Fibroblast of skin of left biceps (primary cell): ENCODE measurements at places on chromosomes 13 and 19.

DNA sequence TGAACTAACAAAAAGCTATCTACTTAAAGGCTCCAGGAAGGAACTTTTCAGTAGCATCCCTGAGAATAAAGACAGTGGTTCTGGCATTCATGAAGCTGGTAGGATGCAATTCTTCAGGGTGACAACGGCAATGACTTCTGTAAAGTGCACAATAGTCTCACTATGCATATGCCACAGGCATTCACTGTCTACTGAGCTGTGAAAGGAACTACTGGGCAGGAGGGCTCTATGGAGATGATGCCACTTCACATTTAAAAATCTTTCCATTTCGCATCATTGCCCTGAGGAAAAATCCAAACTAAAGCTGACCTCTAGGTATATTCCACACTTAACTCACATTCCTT lies 2020.6 kb upstream of the PCDH20 start:
- no peak for DNase-seq

DNA sequence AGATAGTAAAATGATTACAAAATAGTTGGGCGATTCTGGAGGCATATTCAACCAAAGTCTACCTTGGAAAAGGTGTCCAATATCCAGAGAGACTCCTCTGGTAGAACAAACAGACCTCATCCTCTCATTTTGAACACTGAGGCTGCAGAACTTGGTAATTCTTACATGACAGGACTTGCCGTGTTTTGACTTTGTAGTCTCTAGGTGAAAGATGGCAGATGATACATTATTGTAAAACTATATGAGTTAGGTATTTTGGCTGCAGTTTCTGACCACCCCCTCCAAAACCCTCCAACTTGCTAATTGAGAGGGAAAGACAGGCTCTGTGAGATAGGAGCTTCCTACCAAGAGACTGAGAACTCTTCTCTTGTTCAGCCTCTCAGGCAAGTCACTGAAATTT lies 22.6 kb downstream of the SAE1 start:
- no peak for DNase-seq

GRCh38 chr19:50750010-50750409 lies 20.3 kb upstream of the GPR32 start:
- no peak for DNase-seq

- no peak for DNase-seq
Measured at GRCh38 chr13:102291587-102292218, 110.1 kb downstream of the FGF14 start.
